Activated effector memory CD4-positive, alpha-beta T cell treated with anti-CD3 and anti-CD28 coated beads, Interleukin-2, amount 50 U/mL, for 16 hours (primary cell): ENCODE measurements at places on chromosomes 4 and X.

DNA sequence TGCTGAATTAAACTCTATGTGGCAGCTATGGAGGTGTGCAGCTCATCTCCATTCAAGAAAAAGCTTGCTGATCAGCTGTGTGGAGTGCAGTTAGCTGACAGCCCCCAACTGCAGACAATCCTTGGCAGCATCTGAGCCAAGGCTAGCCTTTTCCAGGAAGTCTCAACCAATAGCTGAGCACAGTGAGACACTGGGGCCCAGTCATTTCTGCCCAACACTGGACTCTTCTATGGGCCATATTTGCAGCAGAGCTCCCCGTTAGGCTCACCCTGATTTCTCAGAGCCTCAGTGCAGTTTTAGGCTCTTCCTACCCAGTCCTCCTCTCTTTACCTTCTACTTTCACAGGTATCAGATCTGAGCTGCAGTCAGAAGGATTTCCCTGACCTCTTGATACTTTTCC lies 12.9 kb downstream of the DDX53 start:
- no peak for DNase-seq

GRCh38 chr4:81826335-81826734 lies 354.6 kb upstream of the RASGEF1B start:
- DNase-seq: no peak

GRCh38 chr4:188414441-188414840 lies 275.2 kb downstream of the TRIML1 start:
- no peak for DNase-seq

- DNase-seq: no peak
Observed at GRCh38 chr4:129403848-129404247, 307.9 kb downstream of the C4orf33 start.

GRCh38 chr4:141898346-141898745 lies 262.0 kb downstream of the IL15 start:
- DNase-seq: no peak
